ENCODE measurements at places on chromosomes 13 and 19.

DNA sequence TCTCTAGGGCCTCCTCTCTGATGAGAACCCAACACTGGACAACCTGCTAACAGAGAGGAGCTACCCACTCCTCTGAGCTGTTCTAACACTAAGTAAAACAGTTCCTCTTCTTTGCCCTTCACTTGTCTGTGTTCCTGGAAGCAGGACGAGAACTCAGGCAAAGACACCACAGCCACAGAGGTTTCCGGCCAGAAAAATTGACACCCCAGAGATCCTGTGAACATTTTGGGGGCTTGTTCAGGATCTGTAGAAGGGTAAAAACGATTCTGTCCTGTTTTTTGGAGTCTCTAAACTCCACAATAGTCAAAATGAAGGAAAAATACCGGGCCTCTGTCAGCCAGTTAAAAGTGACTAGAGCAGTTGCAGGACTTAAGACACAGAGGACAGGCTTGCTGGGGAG lies 165.9 kb downstream of the B3GLCT start:
- DNase-seq: no peak

GRCh38 chr19:33493401-33494275 lies 28.0 kb downstream of the PEPD start:
- no peak for DNase-seq

- DNase-seq: no peak
Observed at GRCh38 chr19:54024660-54025059, 33.2 kb downstream of the CACNG6 start.

GRCh38 chr19:35501684-35502083 lies 11.4 kb upstream of the KRTDAP start:
- DNase-seq: no peak

- no peak for DNase-seq
Observed at GRCh38 chr13:38223089-38223488, 126.6 kb upstream of the UFM1 start.

- no peak for DNase-seq
Observed at GRCh38 chr19:48833977-48834376, 2.3 kb downstream of the HSD17B14 start.

GRCh38 chr19:10565567-10566407 lies at the start of gene KRI1:
Gene KRI1, minus strand, starts transcription at chr19:10566010. Its CDS starts 11 bp downstream, at chr19:10565999.
- DNase-seq: peak; percentile 99

- no peak for DNase-seq
Observed at GRCh38 chr19:40627486-40628279, 26.5 kb downstream of the LTBP4 start.

DNA sequence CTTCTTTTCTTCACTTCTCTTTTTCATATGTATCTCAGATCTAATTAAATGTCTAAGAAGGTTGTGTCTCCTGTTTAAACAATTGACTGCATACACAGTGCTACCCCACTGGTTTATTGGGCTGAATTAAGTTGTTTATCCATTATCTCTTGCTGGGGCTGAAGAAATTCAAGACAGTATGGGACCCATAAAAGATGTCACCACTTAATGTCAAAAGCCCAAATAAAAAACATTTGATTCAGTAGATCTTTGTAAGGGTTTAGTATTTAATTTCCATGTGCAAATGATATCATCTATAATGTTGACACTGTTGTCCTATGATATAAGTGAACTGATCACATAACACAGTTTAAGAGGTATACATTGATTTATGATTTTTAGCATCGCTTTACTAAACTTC lies 1431.9 kb upstream of the PCDH20 start:
- no peak for DNase-seq

- no peak for DNase-seq
Observed at GRCh38 chr19:16626796-16627192, 1.2 kb downstream of the MED26 start.

DNA sequence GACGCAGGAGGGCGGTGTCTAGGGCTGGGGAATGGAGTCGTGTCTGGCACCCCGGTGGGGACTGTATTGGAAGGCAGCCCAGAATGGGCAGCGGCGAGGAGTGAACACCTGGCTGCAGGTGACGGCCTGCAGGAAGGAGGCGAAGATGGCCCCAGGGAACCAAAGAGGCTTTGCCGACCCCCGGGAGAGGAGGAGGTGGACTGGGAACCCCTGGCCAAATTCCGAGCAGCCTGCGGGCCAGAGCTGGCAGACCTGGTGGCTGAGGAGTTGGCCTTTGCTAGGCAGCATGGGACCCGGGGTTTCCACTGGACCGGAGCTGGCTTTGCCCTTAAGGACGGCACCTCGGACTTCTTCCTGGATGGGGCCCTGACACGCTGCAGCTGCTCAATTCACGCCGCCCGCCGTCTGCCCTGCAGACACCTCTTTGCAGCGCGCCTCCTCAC lies 25.9 kb downstream of the ZSWIM9 start:
- no peak for DNase-seq

- no peak for DNase-seq
Observed at GRCh38 chr13:40764587-40765403, 6.2 kb downstream of the MRPS31 start.

GRCh38 chr19:35161434-35161743 lies 6.9 kb downstream of the FXYD5 start:
- no peak for DNase-seq

DNA sequence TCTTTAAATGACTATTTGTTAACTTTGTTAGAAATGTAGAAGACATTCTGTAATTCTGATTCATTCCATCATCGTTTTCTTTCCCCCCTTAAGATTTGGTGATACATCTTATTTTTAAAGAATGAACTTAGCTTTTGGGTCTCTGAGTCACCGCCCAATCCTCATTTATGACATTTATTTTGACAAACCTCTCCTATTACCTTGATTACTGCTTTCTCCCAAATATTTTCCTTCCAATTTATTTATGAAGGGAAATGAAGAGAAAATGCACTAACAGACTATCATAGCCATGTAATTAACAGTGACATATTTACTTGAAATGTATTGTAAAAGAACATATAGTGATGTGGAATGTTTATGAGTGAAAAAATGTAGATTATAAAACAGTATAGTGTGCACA lies 241.6 kb downstream of the DCLK1 start:
- DNase-seq: no peak

- no peak for DNase-seq
Observed at GRCh38 chr19:10812902-10813404, 23.1 kb downstream of the TMED1 start.

GRCh38 chr13:78015782-78016181 lies 97.2 kb upstream of the EDNRB start:
- no peak for DNase-seq

- DNase-seq: no peak
Observed at GRCh38 chr13:78319101-78319627, 284.2 kb downstream of the POU4F1 start.

DNA sequence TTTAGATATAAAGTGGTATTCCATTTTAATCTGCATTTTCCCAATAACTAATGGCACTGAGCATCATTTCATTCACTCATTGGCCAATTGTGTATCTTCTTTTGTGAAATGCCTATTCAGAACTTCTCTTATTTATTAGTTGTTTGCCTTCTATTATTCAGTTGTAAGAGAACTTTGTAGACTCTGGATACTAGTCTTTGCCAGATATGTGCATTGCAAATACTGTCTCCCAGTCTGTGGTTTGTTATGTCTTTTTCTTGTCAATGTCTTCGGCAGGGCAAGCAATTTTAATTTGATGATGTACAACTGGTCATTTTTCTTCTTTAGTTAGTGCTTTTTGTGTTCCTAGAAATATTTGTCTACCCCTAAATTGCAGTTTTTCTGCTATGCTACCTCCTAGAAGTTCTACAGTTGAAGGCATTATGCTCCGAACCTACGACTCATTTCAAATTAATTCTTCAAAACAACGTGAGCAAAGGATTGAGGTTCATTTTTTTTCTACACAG lies 115.9 kb downstream of the TSHZ3 start:
- no peak for DNase-seq

- no peak for DNase-seq
Observed at GRCh38 chr13:100721885-100722512, 47.4 kb upstream of the TMTC4 start.

GRCh38 chr13:45416516-45417128 lies 1.6 kb downstream of the SLC25A30 start:
- DNase-seq: no peak

DNA sequence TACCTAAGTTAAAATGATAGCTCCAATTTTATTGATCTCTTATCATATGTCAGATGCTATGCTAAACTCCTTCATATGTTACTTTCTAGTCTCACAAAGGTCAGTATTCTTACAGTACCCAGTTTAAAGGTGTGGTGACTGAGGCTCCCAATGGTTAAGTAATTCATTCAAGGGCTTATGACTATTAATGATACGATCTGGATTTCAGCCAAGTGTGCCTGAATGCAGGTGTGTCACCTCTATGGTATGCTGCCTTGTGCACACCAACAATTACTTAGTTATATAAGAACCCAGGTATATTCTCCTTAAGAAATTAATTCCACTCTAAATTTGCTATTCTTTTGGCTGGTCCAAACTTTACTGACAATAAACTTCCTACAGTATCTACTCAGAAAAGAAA lies 84.6 kb upstream of the TRPC4 start:
- DNase-seq: no peak

DNA sequence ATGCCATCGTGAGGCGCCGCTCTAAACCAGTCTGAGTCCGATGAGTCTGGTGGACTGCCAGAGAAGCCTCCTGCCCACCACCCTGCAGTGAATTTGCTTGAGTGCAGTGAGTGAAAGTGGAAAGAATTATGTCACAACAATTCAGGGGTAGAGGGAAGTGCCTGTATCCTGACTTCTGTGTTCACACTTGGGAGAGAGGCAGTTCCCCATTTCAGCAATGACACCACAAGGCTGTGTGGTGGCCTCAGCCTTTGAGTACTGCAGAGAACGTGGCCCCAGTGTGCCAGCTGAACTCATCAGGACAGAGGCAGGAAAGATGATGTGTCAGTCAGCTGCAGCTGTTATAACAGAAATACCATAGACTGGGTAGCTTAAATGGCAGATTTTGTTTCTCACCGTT lies 155.6 kb downstream of the COG6 start:
- no peak for DNase-seq

DNA sequence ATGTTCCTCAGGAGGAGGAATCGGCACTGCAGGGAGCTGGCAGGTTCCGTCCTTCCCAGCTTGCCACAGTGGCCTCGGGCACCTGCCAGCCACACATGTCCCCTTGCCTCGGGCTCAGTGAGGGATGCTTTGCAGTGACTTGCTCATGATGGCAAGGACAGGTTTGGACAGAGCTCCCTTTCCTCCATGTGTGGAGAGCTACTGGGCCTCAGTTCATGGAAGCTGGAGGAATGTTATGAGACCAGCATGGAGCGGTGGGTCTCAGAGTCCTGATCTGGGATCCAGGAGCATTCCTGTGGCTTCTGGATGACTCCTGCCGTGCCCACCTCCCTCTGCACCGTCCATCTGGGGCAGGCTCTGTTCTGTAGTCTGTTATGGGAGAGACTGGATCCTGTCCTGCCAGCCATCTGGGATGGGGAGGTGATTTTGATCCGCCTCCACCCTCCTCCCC lies 59.2 kb downstream of the SIPA1L3 start:
- no peak for DNase-seq

DNA sequence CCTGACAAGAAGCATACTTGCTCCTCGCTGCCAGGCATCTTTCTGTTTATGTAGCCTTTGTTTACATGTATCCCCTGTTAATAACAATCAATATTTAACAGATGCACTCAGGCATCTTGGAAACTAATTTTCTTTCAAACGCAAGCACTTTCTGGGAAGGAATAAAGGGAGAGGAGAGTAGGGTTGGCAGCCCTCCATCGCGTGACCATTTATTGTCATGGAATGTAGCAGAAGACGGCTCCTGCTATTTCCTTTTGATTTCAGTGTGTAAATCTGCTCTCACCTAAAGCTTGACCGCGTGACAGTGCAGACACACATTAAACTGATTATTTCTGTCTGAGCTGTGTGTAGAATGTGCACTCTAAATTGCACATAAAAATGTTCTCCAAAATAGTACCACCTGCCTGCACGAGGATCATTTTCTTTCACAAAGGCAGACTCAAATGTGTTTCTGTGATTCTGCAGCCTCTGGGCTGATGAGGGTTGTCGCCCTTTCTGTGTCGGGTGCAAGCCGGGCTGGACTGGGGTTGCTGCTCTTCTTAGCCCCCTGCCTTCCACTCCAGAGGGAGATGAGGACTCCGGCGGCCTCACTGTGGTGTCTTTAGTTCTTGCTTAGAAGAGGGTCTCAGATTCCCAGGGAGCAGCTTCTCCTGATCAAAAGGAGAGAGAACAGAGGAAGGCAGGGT lies 223.5 kb upstream of the MAB21L1 start:
- peak; percentile 80 for DNase-seq

DNA sequence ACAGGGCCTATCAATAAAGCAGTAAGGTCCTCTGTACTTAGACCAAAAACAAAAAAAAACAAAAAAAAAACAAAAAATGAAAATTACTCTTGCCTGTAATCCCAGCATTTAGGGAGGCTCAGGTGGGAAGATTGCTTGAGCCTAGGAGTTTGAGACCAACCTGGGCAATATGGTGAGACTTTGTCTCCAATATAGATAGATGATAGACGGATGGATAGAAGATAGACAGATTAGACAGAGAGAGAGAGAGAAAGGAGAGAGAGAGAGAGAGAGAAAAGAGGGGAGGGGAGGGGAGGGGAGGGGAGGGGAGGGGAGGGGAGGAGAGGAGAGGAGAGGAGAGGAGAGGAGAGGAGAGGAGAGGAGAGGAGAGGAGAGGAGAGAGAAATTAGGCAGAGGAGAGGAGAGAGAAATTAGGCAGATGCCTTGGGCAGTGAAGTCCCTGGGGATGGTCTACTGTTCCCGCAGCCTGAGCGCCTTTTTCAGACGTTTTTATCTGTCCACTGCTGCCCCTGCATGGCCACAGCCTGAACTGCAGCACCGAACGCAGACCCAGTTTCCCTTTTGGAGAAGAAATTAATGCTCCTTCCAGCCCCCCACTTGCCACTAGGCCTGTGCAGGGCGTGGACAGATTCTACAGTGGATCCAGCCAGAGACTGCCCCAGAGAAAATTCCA lies 9.8 kb upstream of the ZNF627 start:
- peak; percentile 86 for DNase-seq

DNA sequence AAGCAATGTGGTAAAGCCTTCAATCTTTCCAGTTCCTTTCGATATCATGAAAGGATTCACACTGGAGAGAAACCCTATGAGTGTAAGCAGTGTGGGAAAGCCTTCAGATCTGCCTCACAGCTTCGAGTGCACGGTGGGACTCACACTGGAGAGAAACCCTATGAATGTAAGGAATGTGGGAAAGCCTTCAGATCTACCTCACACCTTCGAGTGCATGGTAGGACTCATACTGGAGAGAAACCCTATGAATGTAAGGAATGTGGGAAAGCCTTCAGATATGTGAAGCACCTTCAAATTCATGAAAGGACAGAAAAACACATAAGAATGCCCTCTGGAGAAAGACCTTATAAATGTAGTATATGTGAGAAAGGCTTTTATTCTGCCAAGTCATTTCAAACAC lies 15.6 kb upstream of the ZNF763 start:
- DNase-seq: no peak

- no peak for DNase-seq
Observed at GRCh38 chr19:39237200-39238184, 7.3 kb downstream of the IFNL3 start.

GRCh38 chr19:10074153-10074552 lies 12.0 kb upstream of the SHFL start:
- no peak for DNase-seq

- DNase-seq: peak; percentile 85
Observed at GRCh38 chr19:13781547-13781946, 7.3 kb downstream of the C19orf53 start.

Measured in left forelimb (tissue), 1 donor.